ENCODE measurements at places on chromosomes 6 and 20.
A peak's percentile ranks its signal among the peaks of the same experiment; 100 is the strongest.

DNA sequence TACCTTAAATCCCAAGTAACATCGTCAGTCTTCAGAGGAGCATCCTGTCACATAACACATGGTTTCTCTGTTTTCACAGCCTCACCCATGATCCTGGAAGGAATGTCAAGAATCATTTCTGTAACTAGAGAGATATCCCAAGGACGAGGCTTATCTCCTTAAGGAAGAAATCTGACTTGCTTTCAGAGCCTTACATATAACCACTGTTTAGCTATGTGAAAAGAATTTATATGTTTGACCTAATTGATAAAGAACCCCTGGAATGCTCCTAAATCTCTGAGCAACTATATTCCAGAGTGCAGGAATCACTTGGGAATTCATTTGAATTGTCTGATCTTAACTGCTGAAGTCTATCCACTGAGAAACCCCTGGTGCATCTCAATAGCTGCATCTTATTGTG, 243.1 kb downstream of the ALDH8A1 start:
- DNase-seq = no peak

DNA sequence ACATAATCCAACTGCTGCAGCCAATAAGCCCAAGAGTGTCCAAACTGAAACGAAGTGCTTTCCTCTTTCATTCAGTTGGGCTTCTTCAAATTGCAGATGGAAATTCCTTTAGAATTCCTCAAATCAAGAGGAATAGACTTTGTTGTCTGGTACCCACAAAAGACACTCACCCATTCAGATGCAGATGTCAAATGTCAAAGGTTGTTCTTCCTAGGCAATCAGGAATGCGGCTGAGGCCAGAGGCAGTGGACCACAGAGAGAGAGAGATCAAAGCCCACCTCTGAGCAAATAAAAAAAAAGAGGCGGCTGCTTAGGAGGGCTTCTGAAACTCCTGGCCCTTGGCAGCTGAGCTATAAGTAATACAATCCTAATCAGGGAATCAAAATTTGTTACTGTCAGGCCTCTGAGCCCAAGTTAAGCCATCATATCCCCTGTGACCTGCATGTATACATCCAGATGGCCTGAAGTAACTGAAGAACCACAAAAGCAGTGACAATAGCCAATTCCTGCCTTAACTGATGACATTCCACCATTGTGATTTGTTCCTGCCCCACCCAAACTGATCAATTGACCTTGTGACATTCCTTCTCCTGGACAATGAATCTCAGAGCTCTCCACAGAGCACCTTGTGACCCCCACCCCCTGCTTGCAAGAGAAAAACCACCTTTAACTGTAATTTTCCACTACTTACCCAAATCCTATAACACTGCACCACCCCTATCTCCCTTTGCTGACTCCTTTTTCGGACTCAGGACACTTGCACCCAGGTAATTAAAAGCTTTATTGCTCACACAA, 303.0 kb upstream of the GJE1 start:
- DNase-seq = no peak

- no peak for DNase-seq
Observed at GRCh38 chr20:18288749-18289267, 481 bp downstream of the ZNF133 start.

GRCh38 chr20:37454636-37455385, 66.2 kb upstream of the NNAT start:
- DNase-seq = no peak

- DNase-seq = no peak
Observed at GRCh38 chr6:87837444-87837843, 135.4 kb upstream of the AKIRIN2 start.

DNA sequence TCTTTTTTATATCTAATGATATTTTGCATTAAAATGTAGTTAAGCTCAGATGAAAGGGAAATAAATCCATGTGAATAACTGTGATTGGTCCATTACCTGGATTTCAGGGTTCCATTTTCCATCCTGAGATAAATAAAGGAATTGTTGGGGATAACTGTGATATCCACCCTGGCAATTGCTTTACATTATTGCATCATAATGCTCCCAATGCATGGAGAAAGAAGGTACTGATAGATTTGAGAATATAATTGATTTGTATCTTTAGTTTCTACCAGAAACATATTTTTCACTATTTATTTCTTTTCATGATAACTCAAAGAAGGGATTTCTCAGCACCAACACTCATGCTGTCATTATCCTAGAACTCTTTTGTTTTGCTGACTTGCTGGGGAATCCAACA, 102.0 kb upstream of the KCNQ5 start:
- DNase-seq = no peak

- no peak for DNase-seq
Observed at GRCh38 chr6:105135056-105135455, 44.8 kb downstream of the POPDC3 start.

- DNase-seq = peak; percentile 83
Observed at GRCh38 chr6:2999618-3000557, at the start of gene NQO2. Gene NQO2 (plus strand): TSS chr6:2999894. CDS start chr6:3006553, 6,659 bp downstream.

DNA sequence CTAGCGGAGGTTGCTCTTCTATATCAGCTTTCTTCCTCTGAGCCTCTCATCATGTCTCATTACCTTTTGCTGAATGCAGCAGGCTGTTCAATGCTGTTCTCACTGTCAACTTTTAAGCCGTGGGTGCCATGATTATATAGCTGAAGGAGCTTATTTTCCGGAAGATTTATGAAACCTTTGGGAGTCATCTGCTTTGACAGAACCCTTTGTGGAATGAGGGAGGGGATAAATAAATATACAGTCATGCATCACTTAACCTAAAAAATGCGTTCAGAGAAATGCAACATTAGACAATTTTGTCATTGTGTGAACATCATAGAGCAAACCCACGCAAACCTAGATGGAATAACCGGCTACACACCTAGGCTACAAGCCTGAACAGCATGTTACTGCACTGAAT, 102.2 kb upstream of the AKAP12 start:
- DNase-seq = no peak

GRCh38 chr6:90072501-90072900, 178.2 kb downstream of the GJA10 start:
- no peak for DNase-seq

- DNase-seq = no peak
Observed at GRCh38 chr20:53940907-53941545, 129.4 kb downstream of the BCAS1 start.

DNA sequence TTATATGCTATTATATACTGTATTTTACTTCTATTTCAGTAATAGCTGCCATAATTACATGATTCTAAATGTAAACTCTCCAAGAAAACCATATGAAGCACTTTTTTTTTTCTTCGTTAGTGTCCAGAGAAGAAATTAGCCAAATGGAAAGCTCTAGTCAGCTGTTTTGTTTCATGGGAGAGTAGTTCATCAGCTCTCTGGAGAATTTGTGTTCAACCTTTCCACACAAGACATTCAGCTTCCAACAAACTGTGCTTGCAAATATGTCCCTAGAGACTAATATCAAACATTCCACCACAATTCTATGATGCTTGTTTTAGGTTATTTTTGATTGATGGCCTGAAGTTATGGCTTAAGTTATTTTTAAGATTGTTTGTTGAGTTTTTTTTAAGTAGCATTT, 19.5 kb downstream of the FHL5 start:
- DNase-seq = no peak

DNA sequence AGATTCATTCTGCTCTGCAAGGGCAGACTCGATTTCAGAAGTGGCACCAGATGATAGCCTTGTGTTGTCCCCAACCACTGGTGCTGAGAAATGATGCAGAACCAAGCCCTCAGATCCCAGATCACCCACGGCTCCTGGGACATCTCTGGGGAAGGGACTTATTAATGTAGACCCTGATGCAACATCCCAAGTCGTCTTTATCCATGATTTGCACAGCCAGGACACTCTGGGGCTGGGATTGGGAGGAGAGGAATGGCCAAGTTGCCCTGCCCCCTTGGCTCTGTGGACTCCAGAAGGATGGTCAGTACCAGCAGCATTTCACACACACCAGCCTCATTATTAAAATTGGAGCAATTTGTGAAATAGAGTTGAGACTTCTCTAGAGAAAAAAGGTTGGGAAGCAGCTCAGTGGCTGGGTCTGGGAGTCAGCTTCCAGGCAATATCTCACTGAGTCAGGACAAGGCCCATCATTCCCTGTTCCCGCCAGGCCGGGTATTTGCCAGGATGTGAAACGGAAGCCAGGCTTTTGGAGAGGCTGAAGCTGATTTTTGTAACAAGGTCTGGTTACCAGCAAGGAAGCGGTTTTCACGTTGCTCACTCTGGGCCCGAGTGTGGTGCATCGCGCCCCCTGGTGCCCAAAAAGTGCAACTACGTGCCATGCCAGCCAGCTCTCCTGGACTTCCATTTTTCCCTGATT, 67.4 kb downstream of the ZBTB2 start:
- peak; percentile 40 for DNase-seq

- DNase-seq = no peak
Observed at GRCh38 chr6:6474170-6474920, 114.2 kb upstream of the LY86 start.

DNA sequence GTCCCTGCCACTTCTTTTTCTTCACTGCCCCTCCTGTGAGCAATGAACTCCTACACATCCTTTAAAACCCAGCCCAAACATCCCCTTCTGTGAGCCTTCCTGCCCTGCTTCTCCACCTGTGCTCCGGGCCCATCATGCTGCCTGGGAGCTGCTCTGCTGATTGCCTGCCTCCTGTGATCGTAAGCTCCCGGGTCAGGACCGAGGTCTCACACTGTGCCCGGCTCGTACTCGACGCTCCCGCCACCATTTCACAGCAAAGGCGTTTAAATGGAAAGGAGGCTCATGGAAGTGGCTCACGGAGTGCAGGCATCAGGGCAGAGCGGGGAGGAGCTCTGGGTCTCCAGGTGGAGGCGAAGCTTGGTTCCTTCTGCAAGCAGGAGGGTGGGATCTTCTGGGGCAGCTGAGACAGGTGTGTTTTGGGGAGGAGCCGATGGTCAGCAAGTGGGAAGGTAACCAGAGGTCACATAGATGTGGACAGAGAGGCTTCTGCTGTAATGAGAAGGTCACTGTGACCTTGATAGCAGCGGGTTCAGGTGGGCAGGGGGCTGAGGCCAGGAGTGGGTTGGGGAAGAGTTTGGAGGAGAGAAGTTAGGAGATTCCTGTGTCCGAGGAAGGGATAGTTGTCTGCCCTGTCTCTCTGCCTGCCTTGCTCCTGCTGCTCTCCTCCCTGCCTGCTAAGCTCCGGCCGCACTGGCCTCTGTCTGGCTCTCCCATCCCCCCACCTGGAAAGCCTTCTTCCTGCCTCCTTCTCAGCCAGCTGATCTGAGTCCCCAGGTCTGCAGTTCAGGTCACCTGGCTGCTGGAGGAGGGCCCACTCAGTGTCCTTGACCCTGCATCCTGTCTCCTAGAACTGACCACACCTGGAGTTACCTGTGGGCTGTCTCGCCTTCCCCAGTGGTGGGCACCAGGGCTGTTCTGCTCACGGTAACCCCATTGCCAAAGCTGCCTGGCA, 52.7 kb upstream of the FRMD1 start:
- DNase-seq = no peak

- DNase-seq = no peak
Observed at GRCh38 chr6:107697682-107698081, 126.4 kb downstream of the SCML4 start.

- no peak for DNase-seq
Observed at GRCh38 chr20:22690000-22690399, 105.6 kb upstream of the FOXA2 start.

GRCh38 chr20:36307412-36308325, 1.5 kb downstream of the DLGAP4 start:
- no peak for DNase-seq

- DNase-seq = no peak
Observed at GRCh38 chr20:13777171-13777601, 7.5 kb downstream of the ESF1 start.

DNA sequence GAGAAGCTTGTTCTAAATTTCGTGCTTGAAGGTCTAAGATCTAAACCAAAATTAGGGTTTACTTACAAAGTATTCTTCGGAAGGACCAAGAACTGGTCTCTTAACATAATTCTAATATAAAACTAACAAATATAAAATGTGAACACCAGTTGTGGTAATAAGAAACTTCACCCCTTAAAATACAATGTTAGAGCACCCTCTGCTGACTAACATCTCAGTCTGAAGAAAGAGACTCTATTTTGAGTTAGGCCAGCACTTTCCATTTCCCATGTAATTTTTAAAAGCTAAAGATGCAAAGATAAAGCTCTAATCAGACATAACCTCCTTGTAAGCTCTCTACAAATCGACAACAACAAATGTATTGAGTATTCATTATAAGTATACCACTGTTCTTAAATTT, 24.6 kb downstream of the ATG5 start:
- DNase-seq = no peak

GRCh38 chr6:107590378-107590777, 100.5 kb downstream of the SOBP start:
- no peak for DNase-seq

DNA sequence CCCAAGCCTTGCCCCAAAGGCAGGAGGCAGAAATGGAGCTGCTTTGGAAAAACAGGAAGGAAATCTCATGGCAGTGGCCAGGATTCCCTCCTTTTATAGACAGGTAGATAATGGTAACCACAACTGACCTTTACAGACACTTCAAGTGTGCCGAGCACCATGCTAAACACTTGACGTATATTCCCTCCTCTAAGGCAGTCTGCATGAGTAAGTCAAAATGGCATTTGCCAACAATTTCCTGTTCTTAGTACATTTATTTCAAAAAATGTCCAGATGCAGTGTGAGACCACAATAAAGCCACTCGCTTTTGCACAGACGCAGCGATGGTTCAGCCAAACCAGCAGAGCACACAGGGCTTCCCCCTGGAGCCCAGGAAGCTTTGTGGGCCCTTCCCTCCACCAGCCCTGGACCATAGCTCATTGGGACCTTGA, 16.5 kb upstream of the GPR6 start:
- no peak for DNase-seq

GRCh38 chr20:61436283-61436666, 184.2 kb downstream of the CDH4 start:
- DNase-seq = no peak

GRCh38 chr6:41591859-41592502, 45.8 kb downstream of the FOXP4 start:
- DNase-seq = peak; percentile 65

DNA sequence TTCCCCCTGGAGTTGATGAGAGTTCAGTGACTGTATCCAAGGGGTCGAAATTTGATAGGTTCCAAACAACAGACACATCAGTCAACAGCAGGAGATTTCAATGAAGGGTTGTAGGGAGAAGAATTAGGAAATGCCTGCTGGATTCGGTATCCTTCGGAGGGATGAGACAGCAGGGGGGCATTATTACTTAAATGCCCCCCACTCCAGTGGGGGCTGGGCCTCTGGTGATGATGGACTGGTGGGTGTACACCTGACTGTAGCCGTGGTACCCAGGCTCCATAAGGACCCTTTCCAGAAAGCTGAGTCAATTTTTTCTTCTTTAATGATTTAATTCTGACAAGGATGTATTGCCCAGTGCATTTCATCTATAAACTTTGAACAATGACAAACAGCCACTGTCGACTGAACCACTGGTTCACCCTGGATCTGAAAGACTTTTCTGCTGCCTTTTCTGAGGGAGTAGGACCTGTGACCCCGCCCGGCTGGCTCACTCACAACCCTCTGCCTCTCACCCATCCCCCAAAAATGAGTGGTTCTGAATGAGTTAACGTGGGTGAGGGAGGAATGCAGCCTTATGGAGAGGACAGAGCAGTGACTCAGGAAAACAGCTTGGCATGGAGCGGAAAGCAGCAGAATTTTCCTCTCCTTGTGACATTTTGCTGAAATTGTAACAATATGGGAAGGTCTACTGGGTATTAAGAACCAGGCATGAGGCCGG, 41.0 kb downstream of the ZMYND8 start:
- no peak for DNase-seq
